Activated naive CD4-positive, alpha-beta T cell (primary cell): ENCODE measurements at places on chromosomes 16 and 17.

DNA sequence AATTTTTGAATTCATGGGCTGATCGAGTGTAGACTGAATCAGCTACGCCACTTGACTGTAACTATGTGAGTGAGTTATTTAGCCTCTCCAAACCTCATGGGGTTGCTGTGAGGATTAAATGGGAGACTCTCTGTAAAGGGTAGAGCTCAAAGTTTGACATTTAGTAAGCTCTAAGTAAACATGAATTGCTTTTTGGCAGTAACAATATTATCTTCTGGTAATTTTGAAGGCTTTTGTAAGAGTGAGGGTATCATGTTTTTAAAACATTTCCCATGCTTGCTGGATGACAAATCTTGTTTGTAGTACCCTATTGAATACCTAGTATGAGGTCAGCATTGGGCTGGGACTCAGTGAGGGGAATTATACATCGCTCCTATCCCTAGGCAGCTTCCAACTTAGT lies 35.3 kb downstream of the MRTFB start:
- DNase-seq, result no peak

DNA sequence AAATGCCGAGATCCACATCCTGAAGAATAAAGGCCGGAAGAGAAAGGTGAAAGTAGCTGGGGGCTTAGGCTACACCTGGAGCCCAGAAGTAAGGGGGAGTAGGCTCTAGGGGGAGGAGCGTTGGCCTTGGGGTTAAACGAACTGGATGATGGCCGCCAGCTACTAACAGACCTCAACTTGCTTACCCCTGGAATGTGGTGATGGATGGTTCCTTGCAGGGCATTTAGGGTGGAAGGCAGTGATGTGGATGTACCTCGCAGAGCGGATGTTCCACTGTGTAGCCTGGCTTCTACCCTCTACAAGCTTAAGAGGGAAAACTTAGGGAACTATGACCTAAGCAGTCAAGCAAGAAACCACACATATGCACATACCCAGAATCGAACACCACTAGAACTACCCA lies 2.3 kb upstream of the MAZ start:
- no peak for DNase-seq

GRCh38 chr16:50591800-50592771 lies 43.9 kb downstream of the NKD1 start:
- DNase-seq, result no peak

DNA sequence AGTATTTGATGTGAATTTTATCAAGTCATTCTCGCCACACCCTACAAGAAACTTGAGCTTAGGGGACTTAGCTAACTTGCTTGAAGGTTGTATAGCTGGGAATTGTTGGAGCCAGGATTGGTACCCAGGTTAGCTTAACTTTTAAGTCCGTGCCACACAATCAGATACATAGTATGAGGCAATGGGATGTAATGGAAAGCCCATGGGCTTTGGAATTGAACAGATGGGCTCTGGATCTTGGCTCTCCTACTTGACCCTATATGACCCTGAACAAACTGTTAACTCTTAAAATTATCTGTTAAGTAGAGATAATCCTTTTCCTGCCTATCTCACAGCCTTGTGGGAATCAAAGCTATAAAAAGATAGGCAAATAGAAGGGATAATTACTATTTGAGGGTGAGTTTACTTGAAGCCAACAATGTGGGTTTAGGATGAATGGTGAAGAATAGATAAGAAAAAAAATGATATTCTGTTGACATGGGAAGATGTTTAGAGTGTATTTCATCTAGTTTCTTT lies 51.9 kb upstream of the CACNG3 start:
- no peak for DNase-seq

GRCh38 chr16:14608111-14608566 lies 21.9 kb downstream of the PARN start:
- DNase-seq, result no peak
